ENCODE measurements at places on chromosomes 4 and X.

- DNase-seq = no peak
These were observed 55.7 kb upstream of the PDGFRA start for GRCh38 chr4:54173281-54173912.

- DNase-seq = no peak
These were observed 124.4 kb downstream of the VEGFC start for GRCh38 chr4:176668324-176668723.

DNA sequence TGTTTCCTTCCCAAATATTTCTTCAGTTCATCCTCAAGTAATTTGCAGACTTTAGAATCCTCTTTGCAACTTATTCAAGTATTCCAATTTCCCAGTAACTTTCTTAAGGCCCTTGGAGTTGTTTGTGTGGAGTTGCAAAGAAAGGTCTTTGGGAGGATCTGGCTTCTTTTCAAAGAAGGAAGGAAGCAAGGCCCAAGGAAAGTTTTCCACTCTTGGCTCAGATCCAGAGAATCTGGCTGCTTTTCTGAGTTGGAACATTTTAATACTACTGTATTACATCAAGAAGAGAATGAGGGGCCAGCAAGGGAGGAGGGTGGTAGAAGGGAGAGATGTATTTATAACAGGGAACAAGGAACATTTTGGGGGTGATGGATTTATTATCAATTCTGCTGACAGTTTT, 10.5 kb downstream of the CDX4 start:
- no peak for DNase-seq

GRCh38 chr4:44965435-44966095, 239.2 kb upstream of the GNPDA2 start:
- no peak for DNase-seq

DNA sequence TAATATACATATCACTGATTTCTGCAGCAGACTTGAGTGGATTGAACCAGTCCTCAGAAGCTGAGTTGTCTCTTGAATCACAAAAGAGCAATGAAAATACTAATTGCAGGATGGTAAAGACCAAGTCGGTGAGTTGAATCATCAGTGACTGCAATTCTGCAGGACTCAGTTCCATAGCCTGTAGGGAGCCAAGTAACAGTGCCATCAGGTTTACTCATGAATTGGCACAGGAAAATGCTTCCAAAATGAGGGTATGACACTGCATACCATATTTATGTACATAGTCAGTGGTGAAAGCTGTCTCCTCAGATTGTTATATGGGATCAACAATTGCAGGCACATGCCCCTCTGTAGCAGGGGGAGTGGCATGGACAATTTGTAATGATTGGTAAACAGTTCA, 192.8 kb downstream of the CCNG2 start:
- DNase-seq = no peak

GRCh38 chr4:77045490-77045889, 30.3 kb downstream of the CCNI start:
- DNase-seq = no peak

- no peak for DNase-seq
These were observed 16.7 kb downstream of the ASB11 start for GRCh38 chrX:15298780-15299179.

DNA sequence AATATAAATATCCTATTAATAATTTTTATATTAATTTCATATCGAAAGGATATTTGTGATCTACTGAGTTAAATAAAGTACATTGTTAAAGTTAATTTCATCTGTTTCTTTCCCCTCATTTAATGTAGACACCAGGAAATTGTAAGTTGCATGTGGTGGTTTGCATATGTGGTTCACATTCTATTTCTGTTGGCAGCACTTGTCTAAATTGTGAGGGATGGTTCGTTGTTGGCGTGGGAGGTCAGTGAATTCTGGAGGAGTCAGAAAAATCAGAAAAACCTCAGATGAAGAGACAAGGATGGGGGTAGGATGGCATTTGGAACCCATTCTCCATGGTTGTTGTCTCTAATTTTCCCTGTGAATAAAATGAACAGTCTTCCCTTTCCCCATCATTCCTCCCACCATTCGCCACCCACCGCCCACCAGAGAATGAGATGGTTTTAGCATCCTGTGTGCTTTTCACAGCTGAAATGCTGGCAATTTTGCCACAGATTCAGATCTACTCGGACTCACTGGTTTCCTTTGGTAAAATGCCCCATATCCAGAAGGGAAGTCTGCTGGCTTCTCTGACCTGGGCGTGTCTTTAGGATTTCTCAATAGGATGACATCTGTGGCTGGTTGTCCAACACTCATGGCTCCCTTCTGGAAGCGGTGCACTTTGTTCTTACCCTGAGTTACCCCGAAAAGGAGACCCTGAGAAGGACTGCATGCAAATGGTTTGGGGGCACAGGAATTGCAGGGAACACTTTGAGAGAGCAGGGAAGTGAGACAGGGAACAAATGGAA, 52.3 kb downstream of the LGI2 start:
- DNase-seq = no peak
